ENCODE measurements at places on chromosomes 2 and 18. TPM values are rescaled to one million over a fixed set of nuclear protein-coding genes. Genes with fewer than 3 reads are reported as not detected.

SULT1C2 gene
- total RNA-seq = 0.27 TPM

ALKAL2 gene
- total RNA-seq = 1.3 TPM

MATN3 gene
- total RNA-seq = 1.1 TPM

IAH1 gene
- 51.7 TPM for total RNA-seq

FTCDNL1 gene
- 1.5 TPM for total RNA-seq

Measured in fibroblast of the aortic adventitia (primary cell).